CD4-positive, CD25-positive, alpha-beta regulatory T cell (primary cell): ENCODE measurements at places on chromosomes 16 and 17.

- no peak for DNase-seq
Observed at GRCh38 chr17:13520899-13521572, 80.7 kb downstream of the HS3ST3A1 start.

GRCh38 chr17:1638171-1638590 lies 7.4 kb downstream of the SCARF1 start:
- no peak for DNase-seq

DNA sequence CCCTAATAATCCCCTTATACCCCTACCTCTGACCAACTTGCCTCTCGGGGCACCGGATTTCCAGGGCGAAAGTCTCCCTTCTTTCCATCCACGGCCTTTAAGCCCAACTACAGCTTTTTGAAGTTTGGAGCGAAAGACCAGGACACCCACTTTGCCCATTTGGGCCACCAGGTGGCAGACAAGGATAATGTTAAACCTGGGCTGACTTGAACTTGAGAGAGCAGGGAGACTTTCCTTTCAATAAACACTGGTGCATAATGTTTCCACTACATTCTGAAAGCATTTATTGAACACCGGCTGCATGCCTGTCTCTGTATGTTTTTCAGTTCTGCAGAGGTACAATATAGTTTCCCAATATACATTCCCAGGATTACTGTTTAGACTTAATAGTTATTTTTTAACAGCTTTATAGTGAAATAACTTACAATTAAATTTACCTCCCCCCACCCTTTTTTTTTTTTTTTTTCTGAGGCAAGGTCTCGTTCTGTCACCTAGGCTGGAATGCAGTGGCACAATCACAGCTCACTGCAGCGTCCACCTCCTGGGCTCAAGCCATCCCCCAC lies 6.9 kb upstream of the CES3 start:
- DNase-seq: peak; percentile 71

- no peak for DNase-seq
Observed at GRCh38 chr17:61168506-61168905, 231.1 kb upstream of the TBX2 start.

- DNase-seq: no peak
Observed at GRCh38 chr16:89534252-89534756, 26.1 kb downstream of the SPG7 start.

- no peak for DNase-seq
Observed at GRCh38 chr17:44558710-44559633, 1.7 kb downstream of the FZD2 start.

GRCh38 chr17:17539591-17539990 lies 43.4 kb upstream of the RASD1 start:
- no peak for DNase-seq

DNA sequence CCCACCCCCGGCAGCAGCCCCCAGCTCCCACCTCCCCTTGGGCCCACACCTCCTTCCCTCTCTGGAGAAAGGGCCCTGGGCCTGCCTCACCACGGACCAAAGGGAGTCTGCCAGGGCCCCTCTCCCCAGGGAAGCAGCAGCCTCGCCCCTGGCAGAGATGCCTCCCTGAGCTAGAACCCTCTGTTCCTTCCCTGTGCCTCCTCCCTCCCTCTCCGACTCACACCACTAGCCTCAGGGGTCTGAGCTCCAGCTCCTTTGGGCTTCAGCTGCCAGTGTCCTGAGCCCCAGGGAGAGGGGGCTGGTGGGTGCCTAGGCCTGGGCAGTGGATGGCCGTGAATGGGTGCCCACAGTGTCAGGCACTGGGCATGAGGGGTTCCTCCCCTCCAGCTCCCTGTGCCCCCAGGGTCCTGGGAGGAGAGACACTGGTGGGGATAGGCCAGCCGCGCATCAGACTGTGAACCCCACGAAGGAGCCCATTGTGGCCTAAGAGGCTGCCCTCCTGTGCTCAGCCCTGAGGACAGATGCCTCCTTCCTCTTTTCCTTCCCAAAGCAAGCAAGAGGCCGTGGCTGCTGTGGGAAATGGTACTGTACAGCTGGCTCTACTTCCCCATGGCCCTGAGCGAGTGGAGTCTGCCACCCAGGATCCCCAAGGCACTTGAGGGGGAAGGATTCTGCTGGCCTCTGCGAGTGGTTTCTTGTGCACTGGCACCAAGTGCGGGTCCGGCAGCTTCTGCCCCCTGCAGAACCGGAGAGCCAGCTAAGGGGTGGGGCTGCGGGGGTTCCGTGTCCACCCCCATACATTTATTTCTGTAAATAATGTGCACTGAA lies 20.7 kb downstream of the MMP15 start:
- DNase-seq: no peak

- peak; percentile 76 for DNase-seq
Observed at GRCh38 chr17:48429638-48430586, at the start of gene SKAP1. Gene SKAP1 (minus strand): TSS chr17:48430214.

DNA sequence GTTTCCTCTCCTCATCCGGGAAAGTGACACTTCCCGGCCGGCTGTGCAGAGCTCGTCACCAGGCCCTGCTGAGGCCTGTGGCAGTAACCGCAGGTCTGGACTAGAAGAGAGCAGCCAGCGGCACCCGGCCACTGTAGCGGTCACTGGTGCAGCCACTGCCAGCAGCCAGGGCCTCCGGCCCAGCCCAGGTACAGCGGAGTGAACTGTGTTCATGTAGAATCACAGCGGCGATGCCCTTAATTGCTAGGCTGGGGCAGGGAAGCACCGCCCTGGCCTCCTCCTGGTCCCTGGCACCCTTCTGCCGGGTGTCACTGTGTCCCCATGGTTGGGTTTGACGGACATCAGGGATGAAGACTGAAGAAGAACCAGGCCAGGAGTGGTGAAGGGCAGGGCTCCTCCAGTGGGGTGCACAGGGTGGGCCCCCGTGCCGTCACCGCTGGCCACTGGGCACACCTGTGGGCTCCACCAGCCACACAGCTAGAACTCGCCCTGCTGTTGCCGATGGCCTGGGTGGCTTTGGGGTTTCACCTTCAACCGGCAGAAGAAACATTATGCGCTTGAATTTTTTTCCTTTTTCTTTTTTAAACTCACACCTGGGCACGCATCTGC lies 165.2 kb upstream of the CHMP6 start:
- no peak for DNase-seq

GRCh38 chr17:27997044-27997401 lies 45.5 kb upstream of the NLK start:
- no peak for DNase-seq

GRCh38 chr16:24178496-24178895 lies 77.6 kb upstream of the CACNG3 start:
- no peak for DNase-seq

DNA sequence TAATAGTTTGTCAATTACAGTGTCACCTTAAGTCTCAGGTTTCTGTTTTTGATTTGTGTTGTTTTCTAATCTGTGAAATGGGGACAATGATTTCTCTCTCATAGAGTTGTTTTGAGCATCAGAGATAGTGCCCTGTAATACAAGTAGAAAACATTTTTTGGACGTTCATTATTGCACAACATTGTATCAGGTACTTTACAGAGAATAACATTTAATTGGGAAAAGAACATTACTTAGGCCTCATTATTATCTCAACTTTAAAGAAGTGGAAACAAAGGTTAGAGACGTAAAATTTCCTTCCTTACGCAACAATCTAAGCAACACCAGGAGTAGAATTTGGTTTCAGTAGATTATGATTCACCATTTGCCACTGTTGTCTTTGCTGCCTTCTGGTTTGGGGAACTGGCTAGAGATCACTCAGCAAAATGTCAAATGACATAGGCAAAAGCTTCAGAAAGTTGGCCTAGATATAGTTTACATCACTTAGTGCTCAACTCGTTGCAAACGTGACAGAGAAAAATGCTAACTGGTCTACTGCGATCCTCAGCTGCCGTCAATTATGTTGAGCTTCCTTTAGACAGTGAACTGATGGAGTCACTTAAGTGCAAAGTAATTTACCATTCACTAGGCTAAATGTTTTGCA lies 1026.8 kb downstream of the CDH11 start:
- DNase-seq: no peak

- no peak for DNase-seq
Observed at GRCh38 chr17:14398766-14399165, 97.9 kb downstream of the HS3ST3B1 start.

- no peak for DNase-seq
Observed at GRCh38 chr17:1089915-1090314, 89.9 kb downstream of the ABR start.

GRCh38 chr16:1078579-1079021 lies 6.1 kb downstream of the SSTR5 start:
- no peak for DNase-seq

GRCh38 chr16:50751528-50751927 lies 9.6 kb downstream of the CYLD start:
- no peak for DNase-seq

- no peak for DNase-seq
Observed at GRCh38 chr17:45171338-45172231, 9.9 kb downstream of the HEXIM2 start.

DNA sequence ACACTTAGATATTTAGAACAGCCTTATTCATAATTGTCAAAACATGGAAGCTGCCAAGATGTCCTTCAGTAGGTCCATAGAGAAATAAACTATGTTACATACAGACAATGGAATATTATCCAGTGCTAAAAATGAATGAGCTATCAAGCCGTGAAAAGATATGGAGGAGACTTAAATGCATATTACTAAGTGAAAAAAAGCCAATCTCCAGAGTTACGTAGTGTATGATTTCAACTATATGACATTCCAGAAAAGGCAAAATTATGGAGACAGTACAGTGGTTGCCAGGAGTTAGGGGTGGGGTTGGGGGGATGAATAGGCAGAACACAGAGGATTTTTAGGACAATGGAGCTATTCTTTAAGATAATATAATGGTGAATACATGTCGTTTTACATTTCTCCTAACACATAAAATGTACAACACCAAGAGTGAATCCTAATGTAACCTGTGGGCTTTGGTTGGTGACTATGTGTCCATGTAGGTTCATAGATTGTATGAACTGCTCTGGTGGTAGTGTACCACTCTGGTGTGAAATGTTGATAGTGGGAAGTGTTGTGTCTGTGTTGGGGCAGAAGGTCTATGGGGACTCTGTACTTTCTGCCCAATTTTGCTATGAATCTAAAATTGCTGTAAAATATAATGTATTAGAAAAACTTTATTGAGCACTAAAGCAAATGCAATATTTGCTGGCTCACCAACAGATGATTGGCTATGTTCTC lies 122.6 kb downstream of the USP22 start:
- DNase-seq: no peak

DNA sequence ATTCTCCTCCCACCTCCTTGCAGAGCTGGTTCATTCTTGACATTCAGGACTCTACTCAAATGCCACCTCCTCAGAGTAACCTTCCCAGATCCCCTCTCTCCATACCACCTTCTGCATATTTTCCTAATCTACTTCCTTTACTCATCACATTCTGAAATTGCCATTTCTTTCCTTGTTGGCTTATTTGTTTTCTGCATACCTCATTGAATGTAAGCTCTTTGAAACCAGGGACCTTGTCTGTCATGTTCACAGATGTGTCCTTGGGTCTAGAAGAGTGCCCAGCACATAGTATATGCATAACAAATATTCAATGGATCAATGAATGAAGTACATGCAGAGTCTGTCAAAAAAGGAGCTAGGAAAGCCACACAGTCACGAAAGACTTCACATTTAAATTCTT lies 7.8 kb upstream of the LONP2 start:
- DNase-seq: no peak

DNA sequence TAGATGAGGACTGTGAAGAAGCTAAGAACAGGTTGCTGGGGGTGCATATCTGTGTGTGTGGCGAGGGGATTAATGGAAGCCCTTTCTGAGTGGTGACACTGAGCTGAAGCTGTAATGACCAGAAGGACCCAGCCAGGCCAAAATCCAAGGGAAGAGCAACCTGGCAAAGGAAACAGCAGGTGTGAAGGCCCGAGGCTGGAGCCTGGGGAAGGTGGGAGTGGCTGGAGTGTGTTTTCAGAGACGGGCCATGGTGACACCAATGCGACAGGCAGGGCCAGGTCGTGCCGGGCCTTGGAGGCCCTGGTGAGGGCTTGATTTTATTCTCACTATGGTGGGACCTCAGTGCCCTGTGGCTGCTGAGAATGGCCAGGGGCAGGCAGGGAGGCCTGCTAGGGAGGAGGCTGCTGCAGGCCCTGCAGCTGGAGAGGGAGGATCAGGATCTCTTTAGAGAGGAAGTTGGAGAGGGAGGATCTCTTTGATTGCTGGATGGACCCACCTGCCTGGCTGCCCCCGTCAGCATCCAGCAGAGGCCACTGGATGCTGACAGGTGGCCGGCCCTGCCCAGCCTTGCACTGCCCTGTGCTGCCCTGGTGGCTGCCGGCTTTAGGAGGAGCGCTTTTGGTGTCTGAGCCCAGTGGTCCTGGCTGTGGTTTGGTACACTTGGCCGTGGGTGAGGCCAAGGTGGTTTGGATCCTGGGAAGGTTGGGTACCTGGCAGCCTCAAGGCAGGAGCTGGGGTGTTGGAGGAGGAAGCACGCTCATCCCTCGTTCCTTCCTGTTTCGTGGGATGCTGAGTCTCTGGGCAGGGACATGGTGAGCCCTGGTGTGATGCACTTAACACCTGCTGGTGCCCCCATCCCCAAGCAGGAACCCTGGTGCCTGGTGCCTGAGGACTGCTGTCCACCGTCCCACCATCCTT lies 188.3 kb downstream of the SEC14L1 start:
- DNase-seq: no peak

DNA sequence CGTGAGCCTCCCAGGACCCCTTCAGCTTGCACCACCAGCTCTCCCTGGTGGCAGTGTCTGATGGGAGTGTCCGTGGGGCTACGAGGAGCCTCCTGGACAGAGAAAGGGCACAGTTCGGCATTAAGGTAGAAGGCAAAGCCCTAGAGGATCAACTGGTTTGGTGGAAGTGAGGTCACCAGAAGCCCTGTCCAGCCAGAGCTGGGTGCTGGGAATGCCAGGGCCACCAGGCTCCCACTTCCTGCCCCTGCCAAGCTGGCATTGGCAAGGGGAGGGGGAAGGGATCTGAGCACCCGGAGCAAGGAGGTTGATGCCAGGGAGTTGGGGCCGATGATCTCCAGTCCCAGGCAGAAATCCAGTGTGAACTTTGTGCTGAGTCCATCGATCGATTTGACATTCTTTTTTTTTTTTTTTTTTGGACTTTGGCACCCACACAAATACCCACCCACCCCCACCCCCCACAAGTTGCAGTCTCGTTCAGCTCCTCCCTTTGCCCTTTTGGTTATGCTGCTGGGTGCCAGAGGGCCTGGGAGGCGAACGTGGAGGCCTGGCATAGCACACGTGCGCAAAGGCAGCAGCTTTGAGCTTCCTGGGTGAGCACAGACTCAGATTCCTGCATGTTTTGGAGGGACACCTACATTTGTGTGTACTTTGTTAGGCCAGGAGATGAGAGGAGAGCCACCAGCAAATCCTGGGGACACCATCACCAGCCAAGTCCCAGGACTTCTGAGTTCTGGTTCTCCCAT lies 2.1 kb downstream of the NHERF1 start:
- no peak for DNase-seq
